ENCODE measurements at places on chromosomes 5 and 9.

GRCh38 chr5:58771796-58772195 lies 188.9 kb downstream of the RAB3C start:
- no peak for DNase-seq

- DNase-seq = no peak
Measured at GRCh38 chr5:150301901-150302300, 804 bp downstream of the ARSI start.

DNA sequence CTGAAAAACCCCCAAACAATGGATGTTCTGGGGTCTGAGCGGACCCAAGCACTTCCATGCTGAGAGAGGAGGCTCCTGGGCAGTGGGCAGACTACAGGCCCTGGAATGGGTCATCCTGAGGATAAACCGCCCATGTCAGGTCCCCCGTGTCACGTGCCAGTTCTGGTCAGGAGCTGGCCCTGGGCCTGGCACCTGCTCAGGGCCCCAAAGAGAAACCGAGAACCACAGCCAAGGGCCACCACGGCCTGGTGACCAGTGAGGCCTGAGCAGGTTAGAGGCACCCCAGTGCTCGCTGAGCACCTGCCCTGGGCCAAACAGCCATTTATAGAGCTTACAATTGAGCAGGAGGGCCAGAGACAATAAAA lies 15.8 kb downstream of the LMAN2 start:
- DNase-seq = no peak

DNA sequence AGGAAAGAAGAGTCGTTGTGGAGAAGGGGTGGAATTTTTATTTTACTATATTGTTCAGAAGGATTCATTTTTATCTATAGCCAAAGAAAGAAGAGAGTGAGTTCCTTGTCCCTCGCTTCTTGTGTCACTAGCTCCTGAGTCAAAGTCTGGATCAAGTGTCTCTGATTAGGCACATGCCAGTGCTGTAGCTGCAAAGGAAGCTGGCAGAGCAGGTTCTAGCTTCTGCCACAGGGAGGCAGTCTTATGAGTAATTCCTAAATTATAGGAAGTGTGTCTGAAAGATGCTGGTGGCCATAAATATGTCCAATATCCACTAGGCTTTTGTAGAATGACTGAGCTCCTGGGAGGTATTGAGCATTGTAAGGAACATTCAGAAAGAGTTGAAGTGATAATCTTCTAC lies 84.7 kb downstream of the DOCK2 start:
- DNase-seq = no peak

DNA sequence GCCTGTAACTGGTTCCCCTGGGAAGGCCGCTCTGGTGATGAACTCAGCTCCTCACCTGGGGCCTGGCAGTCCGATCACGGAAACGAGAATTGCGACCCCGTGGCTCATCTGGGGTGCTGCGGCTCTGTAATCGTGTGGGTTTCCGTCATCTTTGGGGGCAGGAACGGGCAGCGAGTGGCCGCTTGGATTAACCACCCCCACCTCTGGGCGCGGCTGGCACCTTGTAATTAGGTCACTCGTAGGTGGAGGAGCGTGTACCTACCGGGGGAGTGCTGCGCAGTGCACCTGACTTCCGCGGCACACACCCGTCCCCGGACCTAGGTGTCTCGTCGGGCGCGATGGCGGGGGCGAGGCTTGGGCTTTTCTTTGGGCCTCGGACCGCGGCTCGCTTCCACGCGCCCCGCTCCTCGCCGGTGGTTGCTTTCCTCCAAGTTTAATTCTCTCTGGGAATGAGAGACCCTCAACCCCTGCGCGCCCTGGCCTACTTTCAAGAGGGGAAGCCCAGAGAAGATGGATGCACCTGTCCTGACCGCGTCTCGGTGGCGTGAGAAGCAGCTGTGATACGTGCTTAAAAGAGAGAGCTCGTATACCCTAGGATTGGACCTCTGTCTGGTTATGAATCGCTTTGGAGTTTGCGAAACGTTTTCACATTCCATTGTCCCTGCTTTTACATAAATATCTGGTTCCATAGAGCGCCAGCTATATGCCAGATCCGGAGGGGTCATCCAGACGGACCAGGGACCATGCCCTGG lies 744 bp upstream of the PPP2CA start:
- peak; percentile 83 for DNase-seq

- no peak for DNase-seq
Measured at GRCh38 chr9:9223175-9223574, 1389.6 kb downstream of the PTPRD start.

- DNase-seq = no peak
Measured at GRCh38 chr5:87769157-87769556, 356.4 kb upstream of the CCNH start.

DNA sequence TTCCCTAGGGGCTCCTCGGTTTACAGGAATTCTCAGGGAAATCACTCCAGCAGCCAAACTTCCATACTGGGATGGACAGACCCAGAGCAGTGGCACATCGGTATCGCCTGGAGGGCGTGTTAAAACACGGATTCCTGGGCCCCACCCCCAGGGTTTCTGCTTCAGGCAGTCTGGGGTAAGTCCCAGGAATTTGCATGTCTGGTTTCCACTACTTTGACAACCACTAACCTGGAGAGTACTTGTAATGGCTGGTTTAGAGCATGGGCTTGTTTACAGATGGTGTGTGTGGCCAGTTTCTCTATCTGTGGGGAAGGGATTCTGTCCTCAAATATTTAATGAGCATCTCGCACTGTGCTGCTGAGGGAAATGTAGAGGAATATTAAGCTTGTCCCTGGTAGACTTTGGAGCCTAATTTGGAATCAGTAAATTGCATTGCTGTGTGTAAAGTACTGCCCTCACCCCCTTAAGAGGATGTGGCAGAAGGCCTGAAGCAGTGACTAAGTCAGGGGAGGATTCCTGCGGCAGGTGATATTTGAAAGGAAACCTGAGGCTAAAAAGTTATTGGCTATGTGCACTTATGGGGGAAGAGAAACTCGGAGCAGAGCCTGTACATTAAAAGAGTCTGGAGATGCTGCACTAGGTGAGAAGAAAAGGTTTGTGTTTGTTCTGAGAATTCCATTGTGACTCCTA lies 18.6 kb upstream of the TJP2 start:
- no peak for DNase-seq

- DNase-seq = no peak
Measured at GRCh38 chr5:95382801-95383200, 8.4 kb upstream of the FAM81B start.

DNA sequence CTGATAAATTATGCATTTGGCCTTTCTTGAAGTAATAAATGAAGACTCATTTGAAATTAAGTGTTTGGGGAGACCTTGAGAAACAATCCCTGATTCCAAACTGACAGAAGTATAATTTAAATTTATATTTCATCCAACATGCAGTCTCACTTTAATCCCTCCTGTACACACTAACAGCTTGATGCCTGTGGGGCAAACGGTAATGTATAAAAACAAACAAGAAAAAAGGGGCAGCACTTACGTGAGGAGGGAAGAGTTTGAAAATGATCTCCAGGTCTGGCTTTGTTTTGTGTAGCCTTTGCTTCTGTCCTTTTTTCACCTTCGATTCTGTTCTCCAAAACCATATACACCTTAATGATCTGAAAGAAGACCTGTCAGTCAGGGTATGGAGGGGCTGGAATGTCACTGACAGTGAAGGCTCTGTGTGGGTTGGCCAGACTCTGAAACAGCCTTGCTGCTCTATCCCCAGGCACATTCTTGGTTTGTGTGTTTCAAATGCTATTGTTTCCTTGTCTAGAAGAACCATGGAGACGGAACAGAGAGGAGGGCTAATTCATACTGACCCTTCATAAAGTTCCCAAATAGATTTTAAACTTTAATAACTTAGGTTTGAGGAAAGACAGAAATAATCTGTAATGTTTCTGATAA lies 338.2 kb upstream of the WWC1 start:
- DNase-seq = no peak

GRCh38 chr9:77710965-77711648 lies 63.0 kb upstream of the GNA14 start:
- DNase-seq = no peak

DNA sequence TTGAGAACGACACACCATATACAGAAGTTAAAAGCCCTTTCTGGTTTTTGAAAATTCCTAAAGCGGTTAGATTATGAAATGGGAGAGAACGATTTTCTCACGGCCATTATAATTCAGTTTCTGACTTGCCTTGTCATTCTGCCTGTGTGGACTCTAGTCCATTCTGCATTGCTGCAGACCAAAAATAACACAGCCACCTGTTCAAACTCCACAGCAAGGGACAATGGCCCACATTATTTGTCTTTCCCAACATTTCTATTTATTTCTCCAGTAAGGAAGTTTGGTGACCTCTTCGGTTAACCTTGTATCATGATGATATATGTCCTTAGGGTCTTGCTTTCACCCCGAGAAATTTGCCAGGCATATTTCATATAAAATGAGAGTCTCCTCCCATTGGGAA lies 497.7 kb downstream of the BRINP1 start:
- DNase-seq = no peak
